ENCODE measurements at places on chromosomes 2 and 18.

GRCh38 chr18:10029711-10030110, 115.9 kb downstream of the VAPA start:
- DNase-seq: no peak

DNA sequence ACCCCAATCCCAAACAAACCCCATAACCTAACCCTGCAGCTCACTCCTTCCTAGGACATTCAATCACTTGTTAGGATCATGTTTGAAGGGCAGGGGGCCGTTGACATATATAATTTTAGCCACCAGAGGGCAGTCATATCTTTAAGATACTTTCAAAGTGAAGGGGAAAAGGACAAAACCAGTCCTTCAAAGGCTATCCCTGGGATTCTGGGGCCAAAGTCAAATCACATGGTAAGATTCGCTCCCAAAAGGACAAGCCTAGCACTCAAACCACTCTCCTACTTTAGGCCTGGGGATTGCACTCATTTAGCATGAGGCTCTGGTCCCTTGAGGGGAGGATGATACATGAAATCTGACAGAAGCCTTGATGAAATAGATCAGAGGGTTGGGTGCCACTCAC, 44.6 kb downstream of the HAUS1 start:
- no peak for DNase-seq

DNA sequence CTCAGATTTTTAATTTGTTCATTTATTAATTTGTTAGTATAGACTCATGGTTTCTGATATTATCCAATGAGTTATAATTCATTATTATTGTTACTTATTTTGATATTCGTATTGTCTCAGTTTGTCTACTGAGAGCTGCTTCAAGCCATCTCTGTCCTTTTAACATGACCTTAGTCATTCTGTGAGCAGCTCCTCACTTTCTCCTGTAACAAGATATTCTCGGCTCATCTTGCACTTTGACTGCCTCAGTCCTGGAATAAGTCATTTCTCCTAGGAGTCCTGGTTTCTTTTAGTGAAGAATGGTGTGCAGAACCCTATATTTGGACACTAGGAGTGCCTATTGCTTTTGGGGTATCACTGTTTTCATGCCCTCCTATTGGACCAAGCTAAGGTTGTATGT, 13.2 kb downstream of the ASB1 start:
- DNase-seq: no peak

DNA sequence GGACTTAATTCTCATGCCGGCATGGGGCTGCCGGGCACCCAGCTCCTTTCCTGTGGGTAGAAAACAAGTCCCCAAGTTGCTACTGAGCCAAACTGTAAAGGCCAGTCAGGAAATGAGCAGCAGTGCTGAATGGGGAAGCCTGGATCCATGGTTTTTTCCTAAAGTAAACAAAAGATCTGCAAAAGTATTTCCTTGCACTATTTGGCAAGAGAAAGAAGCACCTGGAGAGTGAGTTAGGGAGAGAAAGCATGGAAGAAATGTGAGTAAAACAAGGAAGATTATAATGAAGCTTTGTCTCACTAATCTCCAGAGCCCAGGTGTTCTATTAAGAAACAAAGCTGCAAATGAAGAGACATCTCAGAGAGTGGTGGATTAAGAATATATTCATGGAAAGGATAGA, 117.6 kb downstream of the METTL8 start:
- DNase-seq: no peak

DNA sequence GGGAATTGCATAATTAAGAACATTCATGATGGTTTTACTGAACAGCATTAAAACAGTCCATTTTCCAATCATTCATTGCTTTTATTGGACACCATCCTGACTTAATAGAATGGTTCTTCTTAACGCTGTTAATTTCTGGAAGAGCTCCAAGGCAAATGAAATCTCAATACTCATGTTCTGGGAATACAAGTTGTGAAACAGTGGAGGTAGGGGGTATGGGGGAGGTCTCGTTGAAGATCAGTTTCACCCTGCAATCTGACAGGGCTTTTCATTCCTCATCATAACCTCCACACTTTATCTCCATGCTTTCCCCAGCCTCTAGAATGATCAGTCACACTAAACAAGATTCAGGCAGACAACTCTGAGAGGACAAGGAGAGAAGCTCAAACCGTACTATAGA, 113.6 kb downstream of the ETAA1 start:
- no peak for DNase-seq

DNA sequence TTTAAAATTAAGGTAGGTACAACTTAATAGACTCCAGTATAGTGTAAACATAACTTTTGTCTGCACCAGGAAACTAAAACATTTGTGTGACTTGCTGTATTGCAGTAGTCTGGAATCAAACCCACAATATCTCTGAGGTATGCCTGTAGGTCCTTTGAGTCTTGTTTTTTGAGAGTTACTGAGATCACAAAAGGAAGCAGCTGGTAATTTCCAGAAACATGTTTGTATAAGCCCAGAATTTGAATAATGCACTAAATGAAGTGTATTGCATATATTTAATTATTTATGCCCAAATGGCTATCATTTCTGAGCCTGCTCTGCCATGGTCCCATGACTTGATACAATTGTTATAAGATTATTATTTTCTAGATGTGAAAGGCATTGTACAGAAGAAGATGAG, 143.3 kb upstream of the LYPD6 start:
- no peak for DNase-seq

DNA sequence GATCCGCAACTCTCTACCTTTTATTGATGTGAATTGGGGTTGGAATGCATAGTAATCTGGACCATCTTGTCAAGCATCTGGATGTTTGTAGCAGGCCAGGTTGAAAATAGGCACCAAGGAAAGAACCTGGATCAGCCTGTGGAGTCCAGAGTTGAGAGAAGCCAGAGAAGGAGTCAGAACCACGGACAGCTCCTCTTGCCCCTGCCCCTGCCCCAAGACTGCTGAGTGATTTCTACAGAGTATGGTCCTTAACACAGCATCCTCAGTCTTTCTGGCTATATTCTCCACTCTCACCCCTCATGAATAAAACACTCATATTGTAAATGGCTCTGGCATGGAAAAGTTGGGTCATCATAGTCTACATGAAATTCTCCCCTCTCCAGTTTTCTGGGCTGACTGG, 154.6 kb downstream of the LOXHD1 start:
- no peak for DNase-seq

GRCh38 chr2:200593905-200594304, 8.1 kb downstream of the AOX1 start:
- DNase-seq: no peak

GRCh38 chr2:238879621-238880377, 31.9 kb downstream of the TWIST2 start:
- no peak for DNase-seq

- no peak for DNase-seq
Observed at GRCh38 chr2:10571057-10571456, 118.7 kb downstream of the NOL10 start.

- no peak for DNase-seq
Observed at GRCh38 chr2:20448246-20448976, 1.5 kb downstream of the RHOB start.

GRCh38 chr2:183543731-183544130, 419.5 kb downstream of the NUP35 start:
- no peak for DNase-seq

- no peak for DNase-seq
Observed at GRCh38 chr2:162327134-162327769, 8.8 kb upstream of the IFIH1 start.

GRCh38 chr2:161170377-161170776, 10.1 kb downstream of the TANK start:
- DNase-seq: no peak

DNA sequence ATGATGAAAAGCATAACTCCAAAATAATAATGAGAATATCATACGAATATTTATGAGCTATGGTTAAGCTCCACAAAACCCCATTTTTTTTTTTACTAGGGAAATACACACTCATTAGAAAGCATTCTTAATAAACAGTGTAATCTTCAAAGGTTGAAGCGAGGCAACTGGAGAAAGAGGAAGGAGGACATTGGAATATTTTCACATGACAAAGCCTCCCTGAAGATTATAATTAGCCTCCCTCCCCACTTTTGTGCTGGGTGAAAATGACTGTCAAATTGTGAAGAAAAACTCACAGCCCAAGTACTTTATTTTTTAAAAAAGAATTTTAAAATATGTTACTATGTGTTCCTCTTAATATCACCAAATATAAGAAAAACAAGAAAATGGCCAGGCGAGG, 64.1 kb upstream of the NFU1 start:
- DNase-seq: no peak

DNA sequence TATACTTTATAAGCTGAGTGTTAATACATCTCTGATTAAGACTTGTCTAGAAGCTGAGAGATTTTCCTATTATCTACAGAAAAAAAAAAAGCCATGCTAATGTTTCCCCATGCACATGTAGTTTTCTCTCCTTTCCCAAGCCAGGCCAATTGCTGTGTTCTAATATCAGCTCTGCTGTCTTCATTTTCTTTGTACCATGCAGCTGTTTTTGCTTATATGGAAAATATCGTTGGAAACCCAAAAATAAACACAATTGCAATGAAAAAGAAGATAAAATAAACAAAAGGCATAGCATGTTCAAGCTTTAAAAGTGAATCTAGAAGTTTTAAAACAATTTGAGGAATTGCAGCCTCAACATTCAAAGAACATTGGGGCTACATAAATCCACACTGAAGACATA, 817.4 kb upstream of the ACVR2A start:
- no peak for DNase-seq

DNA sequence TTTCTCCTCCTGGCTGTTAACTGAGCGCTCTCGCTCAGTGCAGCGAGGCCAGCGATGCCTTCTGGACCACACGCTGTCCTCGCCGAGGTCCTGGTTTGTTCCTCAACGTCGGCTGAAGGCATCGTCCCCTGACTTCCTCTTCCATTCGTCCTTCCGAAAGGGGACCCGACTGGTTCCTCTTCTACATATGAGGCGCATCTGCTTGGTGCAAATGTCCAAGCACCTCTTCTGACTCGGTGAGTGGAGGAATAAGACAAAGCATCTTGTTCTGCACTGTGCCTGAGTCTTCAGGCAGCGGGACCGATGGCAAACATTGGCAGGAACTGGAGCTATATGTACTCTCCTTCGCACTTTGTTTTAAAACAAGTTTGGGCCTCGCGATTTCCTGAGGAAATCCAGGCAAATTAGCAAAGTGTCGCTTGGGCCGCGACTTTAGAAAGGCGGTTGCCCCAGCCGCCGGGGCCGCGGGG, 621 bp upstream of the KCNS3 start:
- no peak for DNase-seq

DNA sequence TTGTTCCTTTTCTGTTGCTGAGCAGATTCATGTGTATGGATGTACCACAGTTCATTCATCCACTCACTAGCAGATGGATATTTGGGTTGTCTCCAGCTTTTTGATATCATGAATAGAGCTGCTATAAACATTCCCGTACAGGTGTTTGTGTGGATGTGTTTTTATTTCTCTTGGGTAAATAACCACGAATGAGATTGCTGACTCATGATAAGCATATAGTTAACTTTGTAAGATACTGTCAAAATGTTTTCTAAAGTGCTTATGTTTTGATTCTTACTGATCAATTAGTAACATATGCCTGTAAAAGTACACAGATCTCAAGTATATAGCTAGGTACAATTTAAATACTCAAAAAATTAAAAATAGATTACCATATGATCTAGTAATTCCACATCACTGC, 27.7 kb downstream of the TSN start:
- DNase-seq: no peak

GRCh38 chr2:58110765-58111164, 64.2 kb downstream of the VRK2 start:
- no peak for DNase-seq

- DNase-seq: no peak
Observed at GRCh38 chr18:50334546-50335152, 40.2 kb upstream of the SKA1 start.

GRCh38 chr18:59833785-59834184, 66.0 kb upstream of the PMAIP1 start:
- DNase-seq: no peak

- DNase-seq: no peak
Observed at GRCh38 chr2:46825939-46826568, 89.6 kb downstream of the MCFD2 start.

DNA sequence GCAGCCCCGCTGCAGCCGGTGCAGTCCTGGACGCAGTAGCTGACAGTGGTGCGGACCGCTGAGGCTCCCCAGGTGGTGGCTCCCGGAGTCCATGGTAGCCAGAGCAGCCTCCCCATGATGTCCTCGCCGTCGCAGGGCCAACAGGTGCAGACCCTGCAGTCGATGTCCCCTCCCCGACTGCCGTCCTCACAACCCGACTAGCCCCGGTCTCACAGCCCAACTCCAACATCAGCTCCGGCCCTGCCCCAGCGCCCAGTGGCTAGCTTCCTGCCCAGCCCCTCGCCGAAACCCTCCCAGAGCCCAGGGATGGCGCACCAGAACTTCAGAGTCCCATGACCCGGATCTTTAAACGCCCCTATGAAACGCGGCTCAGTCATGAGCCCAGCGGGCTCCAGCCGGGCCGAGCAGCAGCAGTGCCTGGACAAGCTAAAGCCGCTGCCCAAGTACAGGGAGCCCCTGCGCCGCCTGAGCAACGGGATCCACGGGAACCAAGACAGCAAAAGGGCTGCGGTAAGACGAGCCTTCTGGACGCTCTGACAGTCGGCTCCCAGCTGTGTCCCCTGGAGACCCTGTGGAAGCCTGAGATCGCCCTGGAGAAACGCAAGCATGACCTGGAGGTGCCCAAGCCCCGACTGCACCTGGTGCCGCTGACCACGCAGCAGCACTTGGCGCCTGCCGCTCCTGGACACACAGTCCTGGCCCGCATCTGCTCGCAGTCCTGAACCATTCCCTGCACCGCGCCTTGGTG, 53.8 kb upstream of the TUBA3E start:
- no peak for DNase-seq

Measured in NCI-H187 treated with DMSO at 0.1 percent for 48 hours (cell line).